ENCODE measurements at places on chromosomes 3 and 15.

GRCh38 chr3:194561306-194561974 is 71.8 kb downstream of the TMEM44 start:
- no peak for DNase-seq

- DNase-seq = no peak
Measured at GRCh38 chr3:76198086-76198485, 412.7 kb upstream of the ZNF717 start.

- no peak for DNase-seq
Measured at GRCh38 chr3:183080628-183081027, 18.7 kb downstream of the MCCC1 start.

DNA sequence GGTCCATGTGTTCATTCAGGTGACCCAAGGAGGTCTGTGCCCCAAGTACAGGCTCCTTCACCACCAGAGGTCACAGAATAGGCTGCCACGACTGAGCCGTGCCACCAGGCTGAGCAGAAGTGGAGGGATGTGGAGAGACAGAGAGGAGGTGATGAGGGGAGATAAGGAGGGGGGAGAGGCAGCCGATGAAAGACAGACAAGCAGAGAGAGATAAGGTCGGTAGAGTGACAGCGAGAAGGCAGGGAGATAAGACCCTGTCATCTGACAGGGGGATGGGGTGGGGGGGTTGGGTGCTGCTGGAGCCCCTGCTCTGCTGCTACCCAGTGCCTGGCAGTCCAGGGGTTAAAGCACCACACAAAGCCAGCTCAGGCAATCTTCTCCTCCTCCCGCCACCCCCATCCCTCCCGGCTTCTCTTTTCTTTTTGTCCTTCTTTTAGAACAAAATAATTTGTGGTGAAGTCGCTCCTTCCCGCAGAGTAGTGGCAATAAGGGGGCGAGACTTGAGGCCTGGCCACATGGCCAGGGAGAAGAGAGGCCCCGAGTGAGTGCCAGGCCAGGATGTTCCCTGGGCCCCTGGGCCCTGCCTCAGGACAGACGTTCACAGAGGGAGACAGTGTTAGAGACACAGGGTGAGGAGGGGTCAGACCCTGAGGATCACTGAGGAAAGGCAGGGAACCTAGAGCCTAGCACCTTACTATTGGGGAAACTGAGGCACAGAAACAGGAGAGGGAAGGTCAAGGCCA is 67.9 kb downstream of the CACNA2D2 start:
- no peak for DNase-seq

DNA sequence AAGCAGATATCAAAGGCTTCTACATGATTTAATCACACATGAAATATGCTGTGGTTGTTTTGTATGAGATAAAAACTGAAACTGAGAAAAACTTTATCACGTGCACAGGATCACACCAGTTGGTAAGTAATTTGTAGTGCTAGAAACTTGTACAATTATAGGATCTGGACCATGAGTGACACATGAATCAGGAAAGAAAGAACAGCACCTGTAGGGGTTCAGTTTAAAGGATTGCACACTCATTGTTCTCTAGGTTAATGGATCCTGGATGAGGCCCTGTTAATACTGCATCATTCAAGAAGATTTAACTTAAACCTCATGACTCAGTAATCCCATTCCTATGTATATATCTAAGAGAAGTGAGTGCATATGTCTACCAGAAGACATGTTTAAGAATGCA is 87.9 kb downstream of the STT3B start:
- no peak for DNase-seq

Measured in stimulated activated CD8-positive, alpha-beta memory T cell treated with anti-CD3 and anti-CD28 coated beads, Interleukin-4, amount 100 ng/mL, for 48 hours (primary cell).